ENCODE measurements at places on chromosomes 16 and 17.

DNA sequence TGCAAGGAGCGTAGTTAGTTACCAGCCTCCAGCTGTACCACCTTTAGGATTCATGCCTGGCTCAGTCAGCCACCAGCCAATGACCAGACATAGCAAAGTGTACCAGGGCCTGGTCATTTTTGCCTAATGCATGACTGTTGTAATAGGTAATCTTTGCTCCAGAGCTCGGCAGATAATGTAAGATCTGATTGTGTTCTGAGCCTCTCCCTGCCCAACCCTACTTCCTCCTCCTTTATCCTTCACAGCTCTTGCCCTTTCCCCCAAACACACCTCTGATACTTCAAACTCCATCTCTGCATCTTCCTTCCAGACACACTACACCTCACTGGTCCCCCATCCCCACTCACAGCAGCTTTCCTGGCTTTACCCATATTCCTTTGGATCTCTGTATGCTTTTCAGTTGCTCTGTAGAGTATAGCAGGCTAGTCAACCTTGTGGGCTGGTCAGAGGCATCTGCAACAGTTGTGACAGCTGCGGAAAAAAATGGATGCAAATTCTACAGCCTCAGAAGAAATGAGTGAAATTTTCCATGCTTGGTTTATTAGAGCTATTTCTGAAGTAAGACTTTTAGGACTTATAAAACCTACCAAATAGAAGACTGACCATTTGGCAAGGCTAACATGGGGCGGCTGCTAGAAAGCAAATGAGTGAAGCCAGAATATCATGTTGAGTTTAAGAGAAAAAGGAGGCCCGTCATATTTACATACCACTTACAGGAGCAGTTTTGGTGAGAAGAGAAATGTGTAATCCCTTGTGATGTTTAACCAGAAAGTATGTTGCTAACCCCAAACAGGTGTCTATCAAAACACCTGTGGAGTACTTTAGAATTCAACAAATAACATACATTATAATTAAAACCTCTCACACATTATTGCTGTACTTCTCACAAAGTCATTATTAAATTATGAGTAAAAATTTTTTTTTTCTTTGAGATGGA, 19.9 kb upstream of the C16orf87 start:
- DNase-seq, result no peak

DNA sequence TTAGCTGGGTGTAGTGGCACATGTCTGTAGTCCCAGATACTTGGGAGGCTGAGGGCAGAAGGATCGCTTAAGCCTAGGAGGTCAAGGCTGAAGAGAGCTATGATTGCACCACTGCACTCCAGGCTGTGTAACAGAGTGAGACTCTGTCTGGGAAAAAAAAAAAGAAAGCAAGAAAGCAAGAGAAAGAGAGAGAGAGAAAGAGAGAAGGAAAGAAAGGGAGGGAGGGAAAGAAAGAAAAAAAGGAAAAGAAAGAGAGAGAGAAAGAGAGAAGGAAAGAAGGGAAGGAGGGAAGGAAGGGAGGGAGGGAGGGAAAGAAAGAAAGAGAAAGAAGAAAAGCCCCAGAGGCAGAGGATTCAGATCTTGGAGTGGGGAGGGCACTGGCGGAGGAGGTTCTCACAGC, 6.5 kb downstream of the DHX58 start:
- DNase-seq, result no peak

- no peak for DNase-seq
Measured at GRCh38 chr17:8021565-8022359, 17.1 kb upstream of the ALOX15B start.

- DNase-seq, result no peak
Measured at GRCh38 chr16:12002447-12003006, 26.0 kb downstream of the SNX29 start.

DNA sequence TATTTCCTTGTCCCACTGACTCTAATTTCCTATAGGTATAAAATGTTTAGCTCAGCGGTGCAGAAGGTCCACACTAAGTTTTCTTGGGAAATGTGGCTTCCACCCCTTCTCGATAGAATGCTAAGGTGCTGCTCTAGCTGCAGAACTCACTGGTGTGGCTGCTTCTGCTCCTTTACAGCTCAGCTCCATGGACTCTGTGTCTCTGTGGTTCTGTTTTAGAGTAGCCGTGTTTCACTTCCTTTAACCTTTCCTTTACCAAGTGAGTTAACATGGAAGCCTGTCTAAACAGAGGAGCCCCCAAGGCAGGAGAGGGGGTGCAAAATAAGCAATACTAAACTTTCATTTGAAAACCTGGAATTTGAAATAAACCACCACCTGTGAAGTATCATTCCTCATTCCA, 65.3 kb downstream of the SPECC1 start:
- DNase-seq, result no peak

GRCh38 chr17:51921500-51921899, 237.0 kb downstream of the CA10 start:
- DNase-seq, result no peak

DNA sequence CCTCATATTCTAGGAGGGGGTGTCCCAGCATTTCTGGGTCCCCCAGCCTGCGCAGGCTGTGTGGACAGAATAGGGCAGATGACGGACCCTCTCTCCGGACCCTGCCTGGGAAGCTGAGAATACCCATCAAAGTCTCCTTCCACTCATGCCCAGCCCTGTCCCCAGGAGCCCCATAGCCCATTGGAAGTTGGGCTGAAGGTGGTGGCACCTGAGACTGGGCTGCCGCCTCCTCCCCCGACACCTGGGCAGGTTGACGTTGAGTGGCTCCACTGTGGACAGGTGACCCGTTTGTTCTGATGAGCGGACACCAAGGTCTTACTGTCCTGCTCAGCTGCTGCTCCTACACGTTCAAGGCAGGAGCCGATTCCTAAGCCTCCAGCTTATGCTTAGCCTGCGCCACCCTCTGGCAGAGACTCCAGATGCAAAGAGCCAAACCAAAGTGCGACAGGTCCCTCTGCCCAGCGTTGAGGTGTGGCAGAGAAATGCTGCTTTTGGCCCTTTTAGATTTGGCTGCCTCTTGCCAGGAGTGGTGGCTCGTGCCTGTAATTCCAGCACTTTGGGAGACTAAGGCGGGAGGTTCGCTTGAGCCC, 11.6 kb downstream of the STH start:
- DNase-seq, result peak; percentile 61

DNA sequence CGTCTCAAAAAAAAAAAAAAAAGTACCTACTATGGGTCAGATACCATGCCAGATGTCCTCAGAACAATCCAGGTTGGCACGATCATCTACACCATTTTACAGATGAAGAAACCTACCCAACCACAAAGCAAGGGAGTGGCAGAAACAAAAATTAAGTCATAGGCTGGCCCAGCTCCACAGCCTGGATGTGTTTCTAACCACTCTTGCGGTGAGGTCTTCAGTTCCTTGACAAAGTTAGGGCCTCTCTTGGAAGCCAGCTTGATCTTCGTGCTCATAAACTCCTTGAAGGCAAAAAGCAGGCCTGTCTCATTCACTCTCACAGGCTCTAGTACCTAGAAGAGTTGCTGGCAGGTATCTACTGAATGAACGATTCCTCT, 6.2 kb downstream of the GGA2 start:
- peak; percentile 81 for DNase-seq

GRCh38 chr17:16918443-16918842, 53.5 kb downstream of the TNFRSF13B start:
- peak; percentile 23 for DNase-seq

DNA sequence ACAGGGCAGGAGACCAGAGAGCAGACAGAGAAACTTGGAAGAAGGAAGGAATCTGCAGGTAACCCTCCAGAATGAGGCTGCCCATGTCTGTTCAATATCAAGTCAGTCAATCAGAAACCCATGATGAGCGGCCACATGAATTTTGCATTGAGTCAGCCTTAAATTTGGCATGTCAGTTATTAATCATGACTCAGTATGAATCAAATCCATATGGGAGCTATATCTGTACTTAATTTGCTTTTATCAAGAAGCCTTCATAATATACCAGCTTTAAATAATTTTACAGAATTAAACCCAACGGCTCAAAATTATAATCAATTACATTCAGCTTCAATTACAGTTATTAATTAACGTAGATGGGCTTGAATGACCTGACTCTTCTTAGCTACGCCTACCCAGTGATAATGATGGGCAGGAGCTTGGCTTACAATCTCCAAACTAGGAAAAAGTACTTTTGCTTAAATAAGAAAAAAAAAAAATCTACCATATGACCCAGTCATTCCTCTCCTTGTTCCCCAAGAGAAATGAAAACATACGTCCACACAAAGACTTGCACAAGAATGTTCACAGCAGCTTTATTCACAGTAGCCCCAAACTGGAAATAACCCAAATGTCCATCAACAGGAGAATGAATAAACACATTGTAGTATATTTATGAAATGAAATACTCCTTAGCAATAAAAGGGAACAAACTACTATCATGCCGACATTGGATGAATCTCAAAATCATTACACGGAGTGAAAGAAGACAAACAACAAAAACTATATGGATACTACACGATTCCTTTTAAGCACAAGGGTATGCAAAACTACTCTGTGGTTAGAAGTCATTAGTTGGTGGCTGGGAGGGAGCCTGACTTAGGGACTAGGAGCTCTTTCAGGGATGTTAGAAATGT, 48.6 kb downstream of the SLC39A11 start:
- DNase-seq, result peak; percentile 1

DNA sequence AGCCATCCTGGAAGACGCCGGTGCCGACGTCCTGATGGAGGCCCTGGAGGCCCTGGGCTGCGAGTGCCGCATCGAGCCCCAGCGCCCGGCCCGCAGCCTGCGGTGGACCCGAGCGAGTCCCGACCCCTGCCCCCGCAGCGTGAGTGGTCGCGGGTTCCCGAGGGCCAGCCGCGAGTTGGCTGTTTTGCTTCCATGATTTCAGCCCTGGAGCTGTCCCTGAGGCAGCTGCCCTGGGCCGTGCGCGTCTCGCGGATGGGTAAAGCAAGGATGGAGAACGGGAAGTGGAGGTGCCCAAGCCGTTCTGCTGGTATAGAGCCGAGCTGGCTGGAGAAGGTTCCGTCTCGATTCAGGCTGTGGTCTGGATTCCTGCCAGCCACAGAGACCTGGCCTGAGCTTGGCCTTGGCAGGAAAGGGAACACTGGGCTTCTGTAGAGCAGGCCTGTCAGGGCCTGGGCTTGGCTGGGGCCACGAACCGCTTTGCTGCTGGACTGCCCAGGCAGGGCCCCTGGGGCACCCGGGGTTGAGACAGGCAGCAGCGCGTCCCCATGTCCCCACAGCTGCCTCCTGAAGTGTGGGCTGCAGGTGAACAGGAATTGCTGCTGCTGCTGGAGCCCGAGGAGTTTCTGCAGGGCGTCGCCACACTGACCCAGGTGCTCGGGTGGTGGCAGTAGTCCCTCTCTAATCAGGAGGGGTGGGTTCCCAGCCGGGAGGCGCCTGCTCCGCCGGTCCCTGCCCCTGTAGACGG, 941 bp upstream of the MRPS34 start:
- DNase-seq, result no peak

GRCh38 chr16:1494711-1495110, 1.6 kb downstream of the TELO2 start:
- DNase-seq, result no peak

DNA sequence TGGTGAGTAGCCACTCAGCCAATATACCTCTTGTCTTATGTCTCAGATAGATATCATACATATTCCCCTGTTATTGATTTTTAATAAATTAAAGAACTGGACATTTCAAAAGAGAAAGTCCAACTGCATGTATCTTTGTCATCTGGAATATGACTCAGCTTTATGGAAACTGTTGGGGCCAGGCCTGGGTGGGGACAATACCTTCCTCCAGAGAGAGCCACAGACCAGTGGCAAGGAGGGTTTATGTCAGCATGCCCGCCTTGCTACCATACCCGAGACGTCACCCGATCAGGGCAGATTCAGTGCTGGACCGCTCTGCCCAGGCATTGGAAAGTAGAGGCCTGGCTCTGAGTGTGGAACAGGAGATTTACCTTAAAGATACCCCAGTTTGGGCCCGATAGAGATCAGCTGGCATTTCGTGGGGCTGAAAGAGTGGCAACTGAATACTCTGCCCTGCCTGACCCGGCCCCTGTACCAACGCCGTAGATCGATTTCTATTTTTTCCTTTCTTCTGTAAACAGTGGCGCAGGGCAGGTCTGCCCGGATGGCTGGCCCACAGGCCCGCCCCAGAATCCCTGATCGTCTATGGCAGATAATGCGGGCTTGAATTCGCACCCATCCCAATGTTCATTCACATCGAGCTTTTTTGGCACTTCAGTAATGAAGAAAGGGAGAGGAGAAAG, 158.6 kb downstream of the SALL1 start:
- DNase-seq, result no peak

DNA sequence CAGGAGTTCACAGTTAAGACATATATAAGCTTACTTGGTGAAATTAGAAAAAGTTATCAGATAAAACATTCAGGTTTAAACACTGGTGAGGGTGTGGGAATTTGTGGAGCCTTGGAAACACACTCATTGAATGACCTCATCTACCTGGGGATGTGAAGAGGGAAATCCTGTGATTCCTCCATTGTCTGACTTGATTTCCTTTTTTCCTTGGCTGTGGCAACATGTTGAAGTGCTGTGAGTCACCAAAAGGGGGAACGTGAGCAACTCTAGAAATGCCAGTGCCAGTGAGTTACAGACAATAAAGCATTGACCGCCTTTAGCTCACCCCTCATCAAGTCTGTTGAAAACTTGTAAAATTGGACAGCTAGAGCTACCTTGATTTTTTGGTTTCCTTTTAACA, 1.8 kb downstream of the HMOX2 start:
- DNase-seq, result no peak

GRCh38 chr17:82098939-82099763, 1.1 kb upstream of the FASN start:
- no peak for DNase-seq

DNA sequence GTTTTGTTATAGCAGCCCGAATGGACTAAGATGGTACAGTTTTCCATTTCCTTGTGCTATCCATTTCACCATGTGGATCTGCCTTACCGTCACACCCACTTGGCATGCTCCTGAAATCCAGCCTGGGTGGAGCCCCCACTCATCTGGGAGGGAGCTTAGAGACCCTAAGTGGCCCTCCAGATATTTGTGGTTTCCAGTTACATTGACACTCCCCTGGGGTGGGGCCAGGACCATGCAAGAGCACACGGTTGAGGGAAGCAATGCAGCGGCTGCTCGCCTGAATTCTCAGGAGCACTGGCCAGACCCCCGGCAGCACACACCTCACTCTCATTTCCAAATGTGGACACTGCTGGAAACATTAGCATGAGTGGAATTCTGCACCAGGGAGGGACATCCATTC, 231.1 kb downstream of the UTP18 start:
- no peak for DNase-seq

- DNase-seq, result no peak
Measured at GRCh38 chr16:46658925-46659324, 30.1 kb downstream of the VPS35 start.

DNA sequence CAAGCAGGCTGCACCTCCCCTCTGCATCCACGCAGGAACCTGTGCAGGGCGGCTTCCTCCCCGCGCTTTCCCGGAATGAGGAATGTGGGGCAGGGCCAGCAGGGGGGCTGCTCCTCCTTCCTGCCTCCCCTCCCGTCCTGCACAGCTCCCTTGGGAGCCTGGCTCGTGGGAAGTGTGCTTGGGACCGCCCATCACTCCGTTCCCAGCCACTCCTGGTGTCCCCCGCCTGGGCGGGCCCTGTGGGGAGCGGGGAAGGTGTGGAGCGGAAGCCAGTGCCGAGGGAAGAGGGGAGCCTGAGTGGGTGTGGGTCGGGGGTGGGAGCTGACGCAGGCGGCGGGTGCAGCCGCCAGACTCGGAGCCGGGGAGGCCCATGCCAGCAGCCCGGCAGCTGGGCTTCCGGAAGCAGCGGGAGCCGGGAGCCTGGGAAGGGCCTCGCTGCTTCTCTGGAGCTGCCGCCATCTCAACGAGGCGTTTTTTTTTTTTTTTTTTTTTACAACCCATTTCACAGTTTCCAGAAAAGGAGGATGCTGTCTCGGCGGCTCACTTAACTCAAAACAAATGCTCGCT, 24.1 kb downstream of the BAHCC1 start:
- peak; percentile 98 for DNase-seq
